ENCODE measurements at places on chromosomes 6 and 20. TPM values are rescaled to one million over a fixed set of nuclear protein-coding genes. Genes with fewer than 3 reads are reported as not detected.

- DNase-seq: no peak
Observed at GRCh38 chr6:41288754-41289129, 2.3 kb upstream of the TREM1 start.

DNA sequence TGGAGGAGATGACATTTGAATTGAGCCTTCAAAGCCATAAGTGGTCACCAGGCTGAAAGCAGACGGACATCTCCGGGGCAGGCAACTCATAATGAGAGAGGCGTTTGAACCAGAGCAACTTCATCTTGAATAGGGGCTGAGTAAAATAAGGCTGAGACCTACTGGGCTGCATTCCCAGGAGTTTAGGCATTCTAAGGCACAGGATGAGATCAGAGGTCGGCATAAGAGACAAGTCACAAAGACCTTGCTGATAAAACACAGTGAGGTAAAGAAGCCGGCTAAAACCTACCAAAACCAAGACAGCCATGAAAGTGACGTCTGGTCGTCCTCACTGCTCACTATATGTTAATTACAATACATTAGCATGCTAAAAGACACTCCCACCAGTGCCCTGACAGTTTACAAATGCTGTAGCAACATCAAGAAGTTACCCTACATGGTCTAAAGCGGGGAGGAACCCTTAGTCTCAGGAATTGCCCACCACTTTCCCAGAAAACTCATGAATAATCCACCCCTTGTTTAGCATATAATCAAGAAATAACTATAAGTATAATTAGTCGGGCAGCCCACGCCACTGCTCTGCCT, 194.7 kb upstream of the SOX4 start:
- DNase-seq: no peak

- DNase-seq: no peak
Observed at GRCh38 chr20:688809-689212, 13.2 kb upstream of the SCRT2 start.

DNA sequence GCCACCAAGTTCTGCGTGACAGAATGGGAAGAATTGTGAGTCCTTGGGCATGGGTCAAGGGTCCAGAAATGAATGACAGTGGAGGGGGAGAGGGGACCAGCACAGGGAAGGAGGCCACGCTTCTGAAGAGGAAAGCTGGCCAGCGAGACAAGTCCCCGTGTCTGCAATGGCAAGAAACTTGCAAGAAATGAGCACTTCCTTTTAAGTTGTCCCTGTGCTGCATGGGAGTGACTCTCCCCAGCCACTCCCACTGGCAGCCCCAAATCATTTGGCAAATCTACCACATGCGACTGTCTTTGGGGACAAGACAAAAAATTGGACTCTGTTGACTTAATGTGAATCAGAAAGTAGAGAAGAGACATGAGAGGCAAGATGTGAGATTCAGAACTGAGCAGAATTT, 242.2 kb upstream of the RREB1 start:
- DNase-seq: no peak

DNA sequence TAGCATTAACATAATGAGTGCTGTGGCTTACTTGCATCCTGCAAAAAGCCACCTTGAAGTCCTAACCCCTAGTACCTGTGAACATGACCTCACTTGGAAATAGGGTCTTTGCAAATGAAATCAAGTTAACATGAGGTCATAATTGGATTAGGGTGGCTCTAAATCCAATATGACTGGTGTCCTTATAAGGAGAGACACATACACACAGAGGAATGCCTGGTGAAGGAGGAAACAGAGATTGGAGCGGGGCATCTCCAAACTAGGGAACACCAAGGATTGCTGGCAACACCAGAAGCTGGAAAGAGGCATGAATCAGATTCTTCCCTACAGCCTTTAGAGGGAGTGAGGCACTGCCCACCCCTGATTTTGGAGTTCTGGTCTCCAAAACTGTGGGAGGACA, 17.6 kb upstream of the RPS6KA2 start:
- no peak for DNase-seq

ANKRD66 gene
- total RNA-seq: not detected

GRCh38 chr6:140566781-140567277, 1192.4 kb upstream of the CITED2 start:
- DNase-seq: no peak

PRRT1 gene
- 1.1 TPM for total RNA-seq

TJAP1 gene
- total RNA-seq: 32.9 TPM

BPI gene
- total RNA-seq: not detected

ADGB gene
- total RNA-seq: not detected

GRCh38 chr20:63025534-63026331, 19.0 kb upstream of the BHLHE23 start:
- DNase-seq: peak; percentile 61

- DNase-seq: no peak
Observed at GRCh38 chr6:117512987-117513573, 30.6 kb downstream of the DCBLD1 start.

GRCh38 chr6:54719131-54719530, 127.4 kb upstream of the FAM83B start:
- no peak for DNase-seq

DNA sequence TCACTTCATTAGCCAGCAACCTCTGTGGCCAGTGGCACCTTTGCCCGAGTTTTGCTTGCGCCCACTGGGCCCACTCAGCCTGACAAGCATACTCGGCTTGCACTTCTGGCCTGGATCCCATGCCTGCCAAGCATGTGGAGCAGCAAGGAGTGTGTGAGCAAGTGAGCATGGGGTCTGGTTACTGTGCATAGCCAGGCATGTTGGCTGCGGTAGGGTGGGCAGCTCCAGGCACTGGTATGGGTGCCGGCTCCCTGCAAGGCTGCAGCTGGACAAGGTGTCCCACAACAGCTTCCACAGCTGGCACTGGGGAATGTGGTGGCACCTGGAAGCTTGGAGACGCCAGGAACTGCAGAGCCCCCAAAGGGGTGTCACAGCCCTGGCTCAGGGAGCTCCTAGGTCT, 510.0 kb downstream of the ADGRB3 start:
- DNase-seq: no peak

ZNF831 gene
- total RNA-seq: 11.9 TPM

ARG1 gene
- total RNA-seq: not detected

DNA sequence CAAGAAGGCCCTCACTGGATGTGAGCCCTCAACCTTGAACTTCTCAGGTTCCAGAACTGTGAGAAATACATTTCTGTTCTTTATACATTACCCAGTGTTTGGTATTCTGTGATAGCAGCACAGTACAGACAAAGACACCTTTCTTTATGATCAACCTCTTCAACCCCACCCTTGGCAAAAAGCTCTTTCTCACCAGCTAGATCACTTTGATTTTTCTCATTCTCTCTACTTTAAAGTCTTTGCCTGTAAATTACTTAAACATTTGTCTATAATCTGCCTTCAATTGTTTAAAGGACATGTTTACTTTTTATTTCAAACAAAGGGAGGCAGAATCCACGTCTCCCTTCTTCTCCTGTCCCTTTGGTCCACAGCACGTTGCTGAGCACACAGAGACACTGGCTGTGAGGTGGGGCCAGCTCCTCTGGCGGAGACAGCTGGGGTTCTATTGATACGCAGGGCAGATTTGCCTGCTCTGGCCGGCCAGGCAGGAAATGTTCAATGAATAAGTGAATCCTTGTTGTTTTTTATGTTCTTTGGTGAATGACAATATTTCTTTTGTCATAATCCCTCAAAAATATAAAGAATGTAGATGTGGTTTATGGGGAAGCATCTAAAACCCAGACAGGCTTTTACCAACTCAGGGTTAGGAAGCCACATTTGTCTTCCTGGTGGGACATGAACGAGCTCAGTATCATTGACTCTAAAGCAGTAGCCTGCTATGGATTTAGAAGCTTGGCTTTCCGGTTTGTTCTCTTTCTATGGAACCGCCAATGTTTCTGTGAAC, 52.9 kb downstream of the NEDD9 start:
- DNase-seq: no peak

- no peak for DNase-seq
Observed at GRCh38 chr6:105909106-105909505, 177.0 kb upstream of the PRDM1 start.

- no peak for DNase-seq
Observed at GRCh38 chr6:21726676-21727075, 133.1 kb downstream of the SOX4 start.

GRCh38 chr6:83708546-83708969, 343 bp downstream of the SNAP91 start:
- no peak for DNase-seq

All from activated CD8-positive, alpha-beta T cell treated with anti-CD3 and anti-CD28 coated beads for 36 hours (primary cell).